ENCODE measurements at places on chromosomes 1 and 21. TPM values are rescaled to one million over a fixed set of nuclear protein-coding genes. Genes with fewer than 3 reads are reported as not detected.

The FGR gene
- total RNA-seq, result 0.17 TPM

- DNase-seq, result no peak
Observed at GRCh38 chr1:160117709-160118183, 2.2 kb downstream of the ATP1A2 start.

- peak; percentile 16 for DNase-seq
Observed at GRCh38 chr1:163877016-163877415, 555.3 kb downstream of the NUF2 start.

The NLRP3 gene
- 0.12 TPM for total RNA-seq

The SLAMF9 gene
- 0.43 TPM for total RNA-seq

The CFHR2 gene
- not detected for total RNA-seq

The SRP9 gene
- 275 TPM for total RNA-seq

DNA sequence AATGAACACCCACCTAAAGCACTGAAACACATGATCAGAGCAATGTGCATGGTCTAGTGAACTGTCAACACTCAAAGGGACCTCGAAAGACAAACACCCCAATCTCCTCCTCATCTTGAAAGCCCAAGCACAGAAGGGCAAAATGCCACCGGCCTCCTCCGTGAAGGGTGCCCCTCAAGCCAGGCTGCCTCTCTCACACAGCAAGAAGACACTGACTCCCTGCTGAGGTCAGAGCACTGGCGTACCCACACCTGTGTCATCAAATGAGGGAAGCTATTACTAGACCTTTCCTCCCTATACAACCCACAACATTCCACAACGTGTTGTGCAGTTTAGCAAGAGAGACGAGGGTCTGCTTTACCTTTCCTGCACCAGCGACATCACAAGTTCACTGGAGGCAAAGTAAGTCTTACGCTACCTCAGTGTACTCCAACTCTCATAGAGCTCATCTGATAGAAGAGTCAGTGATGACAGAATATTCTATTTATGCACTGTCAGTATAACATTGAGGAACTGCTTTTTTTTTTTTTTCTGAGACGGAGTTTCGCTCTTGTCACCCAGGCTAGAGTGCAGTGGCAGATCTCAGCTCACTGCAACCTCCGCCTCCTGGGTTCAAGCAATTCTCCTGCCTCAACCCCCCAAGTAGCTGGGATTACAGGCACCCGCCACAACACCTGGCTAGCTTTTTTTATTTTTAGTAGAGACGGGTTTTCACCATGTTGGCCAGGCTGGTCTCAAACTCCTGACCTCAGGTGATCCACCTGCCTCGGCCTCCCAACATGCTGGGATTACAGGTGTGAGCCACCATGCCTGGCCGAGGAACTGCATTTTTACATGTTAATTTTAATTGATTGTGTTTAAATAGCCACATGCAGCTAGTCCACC lies 3.3 kb downstream of the SH3BP5L start:
- DNase-seq, result peak; percentile 21

Data from astrocyte (in vitro differentiated cells and primary cell).